ENCODE measurements at places on chromosomes 1 and 21. TPM values are rescaled to one million over a fixed set of nuclear protein-coding genes. Genes with fewer than 3 reads are reported as not detected.

- peak; percentile 12 for DNase-seq
These were observed 255.8 kb upstream of the CACYBP start for GRCh38 chr1:174743654-174744561.

DNA sequence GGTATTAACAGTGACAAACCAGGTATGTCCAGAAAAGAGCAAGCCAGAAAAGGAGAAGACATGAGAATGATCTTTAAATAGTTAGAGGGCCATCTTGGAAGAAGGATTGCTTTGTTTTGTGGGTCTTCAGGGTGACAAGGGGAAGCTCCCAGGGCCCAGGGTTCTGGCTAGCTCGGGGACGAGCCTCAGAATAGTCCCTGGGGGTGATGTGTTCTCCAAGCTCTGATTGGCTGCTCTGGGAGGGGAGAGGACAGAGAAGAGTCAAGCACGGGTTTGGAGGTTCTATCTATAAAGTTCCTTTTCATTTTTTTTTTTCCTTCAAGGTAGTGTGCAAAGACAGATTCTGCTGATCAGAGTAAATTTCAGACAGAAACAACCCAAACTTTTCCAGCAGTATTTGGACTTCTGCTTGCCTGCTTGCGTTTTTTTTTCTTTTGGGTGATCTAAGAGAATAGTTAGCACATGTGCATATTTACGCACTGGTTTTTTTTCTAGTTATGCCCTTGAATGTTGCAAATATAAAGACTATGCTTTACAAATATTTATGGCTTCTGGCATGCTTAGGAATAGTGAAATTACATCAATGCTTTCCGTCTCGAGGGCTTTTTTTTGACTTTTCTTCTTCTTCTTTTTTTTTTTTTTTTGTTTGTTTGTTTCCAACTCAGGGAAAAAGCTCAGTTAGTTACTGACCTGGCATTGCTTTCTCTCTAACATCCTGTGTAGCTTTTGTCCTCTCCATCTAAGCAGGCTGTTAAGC, 59.7 kb downstream of the ROR1 start:
- DNase-seq, result no peak

- DNase-seq, result no peak
These were observed 90.1 kb upstream of the ZRANB2 start for GRCh38 chr1:71170925-71171324.

- DNase-seq, result no peak
These were observed 60.0 kb downstream of the TNFSF18 start for GRCh38 chr1:172990598-172991215.

Gene PRAMEF25
- not detected for total RNA-seq

DNA sequence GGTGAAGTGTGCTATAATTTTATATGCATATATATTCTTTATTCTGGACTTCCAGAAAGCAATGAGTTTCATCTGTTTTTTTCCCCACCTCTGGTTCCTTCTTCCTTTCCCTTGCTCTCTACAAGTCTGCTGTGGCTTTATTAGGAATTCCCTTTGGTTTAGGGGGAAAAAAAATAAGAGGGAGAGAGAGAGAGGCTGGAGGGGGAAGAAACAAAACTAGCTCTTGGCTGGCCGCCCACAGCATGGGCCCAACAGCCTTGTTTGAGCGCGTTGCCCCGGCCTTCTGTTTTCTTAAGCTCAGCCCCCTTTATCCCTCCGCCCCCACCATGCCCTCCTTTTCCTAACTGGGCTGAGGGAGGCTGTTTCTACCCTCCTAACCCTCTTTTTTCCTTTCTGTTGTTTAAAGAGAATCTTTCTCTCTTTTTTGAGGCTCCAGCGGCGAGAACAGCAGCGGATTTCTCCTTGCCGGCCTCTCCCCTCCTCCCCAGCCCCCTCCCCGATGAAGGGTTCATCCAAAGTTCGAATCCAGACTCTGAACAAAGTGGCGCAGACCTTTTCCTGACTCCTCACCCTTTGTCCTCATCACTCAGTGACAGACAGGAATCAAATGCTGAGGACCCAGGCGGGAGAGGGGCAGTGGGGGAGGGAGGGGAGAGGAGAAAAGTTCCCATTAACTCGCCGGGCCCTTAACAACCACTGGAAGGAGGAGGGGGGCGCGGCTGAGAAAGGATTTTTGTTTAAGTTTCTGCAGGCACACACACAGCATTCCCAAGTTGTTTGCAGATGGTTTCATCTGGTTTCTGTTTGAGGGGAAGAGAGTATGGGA, 29.7 kb downstream of the PBX1 start:
- DNase-seq, result no peak

GRCh38 chr1:24392982-24393650, 20.5 kb downstream of the STPG1 start:
- no peak for DNase-seq

- DNase-seq, result peak; percentile 43
These were observed 52.7 kb upstream of the CD34 start for GRCh38 chr1:207963427-207964194.

Gene TNFSF18
- not detected for total RNA-seq

DNA sequence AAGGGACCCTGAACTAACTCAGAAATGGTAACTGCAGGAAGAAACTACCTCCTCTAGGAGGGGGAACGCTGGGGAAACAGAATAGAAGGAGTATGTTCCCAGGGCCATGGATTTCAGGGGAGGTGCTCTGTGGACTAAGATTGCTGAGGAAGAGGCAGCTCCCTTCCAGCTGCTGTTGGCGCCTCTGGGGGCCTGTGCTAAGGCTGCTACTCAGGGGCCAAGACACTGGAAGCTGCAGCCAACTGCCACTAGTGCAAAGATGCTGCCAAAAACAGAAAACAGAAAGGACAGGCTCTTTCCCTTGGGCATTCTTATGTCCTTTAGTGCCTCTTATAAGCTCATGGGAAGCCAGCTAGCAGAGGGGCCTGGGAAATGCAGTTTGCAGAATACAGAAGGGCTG, 58.0 kb upstream of the SGIP1 start:
- DNase-seq, result no peak

Data from kidney epithelial cell (primary cell).